ENCODE measurements at places on chromosomes 4 and X. TPM values are rescaled to one million over a fixed set of nuclear protein-coding genes. Genes with fewer than 3 reads are reported as not detected.

DNA sequence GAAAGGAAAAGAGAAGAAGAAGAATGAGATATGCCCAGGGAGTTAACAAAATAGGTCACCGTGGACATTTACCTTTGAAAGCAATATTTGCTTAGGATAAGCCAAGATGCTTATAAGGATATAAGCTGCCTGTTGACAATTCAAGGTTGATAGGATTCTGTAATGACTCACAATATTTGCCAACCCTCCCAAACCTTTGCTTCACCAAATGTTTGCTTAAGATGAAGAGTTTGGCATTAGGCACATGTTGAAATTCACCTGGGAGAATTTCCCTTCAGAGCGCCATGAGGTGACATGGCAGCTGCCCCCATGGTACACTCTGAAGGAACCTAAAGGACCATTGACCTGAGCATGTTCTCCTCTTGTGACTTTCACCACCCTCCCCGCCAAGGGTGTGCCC is 4.6 kb downstream of the PALLD start:
- DNase-seq = no peak

DNA sequence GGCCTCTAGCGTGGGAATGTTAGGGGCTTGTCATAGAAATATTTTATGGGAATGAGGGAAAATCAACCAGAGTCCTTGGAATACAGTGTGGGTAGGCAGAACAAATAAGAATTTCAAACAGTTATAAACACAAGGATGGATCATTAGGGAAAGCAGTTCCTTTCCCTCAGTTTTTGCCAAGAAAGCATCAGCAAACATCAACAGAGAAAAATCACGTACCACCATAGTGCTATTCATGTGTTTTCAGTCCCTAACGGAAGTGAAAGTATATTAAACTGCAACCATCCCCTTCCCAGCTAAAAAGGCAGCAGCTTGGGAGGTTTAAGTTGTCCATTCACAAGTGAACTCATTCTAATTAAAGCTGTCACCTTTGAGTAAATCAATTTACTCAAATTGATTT is 334.4 kb upstream of the PCDH18 start:
- no peak for DNase-seq

DNA sequence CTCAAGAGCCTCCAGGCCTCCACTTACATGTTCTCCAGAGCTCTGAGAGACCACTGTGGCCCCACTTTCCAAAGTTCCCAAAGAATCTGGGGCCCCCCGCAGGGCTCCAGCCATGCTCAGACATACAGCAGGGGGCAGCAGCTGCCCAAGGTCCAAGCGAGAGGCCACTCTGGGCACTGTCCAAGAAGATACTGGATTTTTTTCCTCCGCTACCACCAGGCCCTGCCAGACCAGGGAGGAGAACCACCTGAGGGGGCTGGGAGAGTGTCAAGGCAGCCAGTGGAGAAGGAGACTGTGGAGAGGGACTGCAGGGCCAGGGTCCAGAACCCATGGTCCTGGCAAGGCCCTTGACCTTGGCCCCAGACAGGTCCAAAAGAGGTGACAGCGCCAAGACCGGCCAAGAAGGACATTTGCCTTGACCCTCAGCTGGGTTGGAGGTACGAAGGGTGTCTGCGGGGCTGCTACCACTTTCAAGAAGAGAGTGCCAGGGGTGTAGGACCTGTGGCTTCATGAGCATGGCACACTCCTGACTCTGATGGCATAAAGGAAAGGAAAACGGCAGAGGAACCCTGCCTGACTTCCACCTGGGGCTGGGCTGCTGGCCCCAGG is 5.3 kb downstream of the EMD start:
- DNase-seq = no peak

- no peak for DNase-seq
Measured at GRCh38 chr4:177718514-177718913, 276.3 kb upstream of the AGA start.

- no peak for DNase-seq
Measured at GRCh38 chrX:86002076-86002896, 45.1 kb downstream of the CHM start.

GRCh38 chr4:83010111-83010521 is 507 bp downstream of the LIN54 start:
- DNase-seq = no peak

DNA sequence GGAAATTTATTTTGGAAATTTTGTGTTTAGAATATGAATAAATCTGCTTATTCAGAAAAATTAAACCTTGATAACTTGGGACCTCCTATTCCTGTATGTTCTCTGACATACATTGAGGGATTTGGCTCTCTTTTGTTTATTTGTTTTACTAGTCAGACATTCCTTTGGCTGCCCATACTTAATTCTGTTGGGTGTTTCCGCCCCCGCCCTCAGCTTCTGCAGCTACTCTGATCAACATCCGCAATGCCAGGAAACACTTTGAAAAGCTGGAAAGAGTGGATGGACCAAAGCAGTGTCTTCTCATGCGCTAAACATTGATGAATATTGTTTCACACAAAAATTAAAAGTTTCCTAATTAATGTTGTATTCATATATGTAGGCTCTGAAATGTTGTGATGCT is 40.5 kb downstream of the RRAGB start:
- no peak for DNase-seq

DNA sequence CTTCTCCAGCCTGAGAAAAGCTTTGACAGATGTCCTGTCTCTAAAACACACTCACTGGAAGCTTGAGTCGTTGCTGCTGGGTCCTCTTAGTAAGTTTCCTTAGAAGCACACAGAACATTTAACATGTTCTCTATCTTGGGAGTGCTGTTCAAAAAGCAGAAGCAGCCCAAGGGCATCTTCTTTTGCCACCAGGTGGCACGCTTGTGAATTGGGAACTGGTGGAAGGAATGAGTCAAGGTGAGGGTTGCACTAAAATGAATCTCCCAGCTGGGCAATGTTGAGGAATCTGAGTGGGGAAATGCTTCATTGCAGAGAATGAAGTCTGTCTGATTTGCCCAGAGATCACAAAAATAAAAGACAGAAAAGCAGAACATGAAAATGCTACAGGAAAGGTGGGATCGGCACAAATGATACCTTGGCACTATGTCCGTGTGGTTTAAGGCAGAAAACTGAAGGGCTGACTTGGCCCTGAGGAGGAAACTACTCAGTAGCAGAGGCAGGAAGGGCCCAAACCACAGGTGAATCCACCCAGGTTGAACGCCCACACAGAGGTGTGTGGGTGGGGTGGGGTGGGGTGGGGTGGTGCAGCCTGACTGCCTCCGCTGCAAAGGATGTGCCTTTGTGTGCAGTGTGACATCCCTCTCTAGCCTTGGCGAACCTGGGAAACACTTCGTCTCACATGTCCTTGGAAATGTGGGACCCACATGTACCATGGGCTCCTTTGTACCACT is 26.0 kb downstream of the KIT start:
- DNase-seq = no peak

DNA sequence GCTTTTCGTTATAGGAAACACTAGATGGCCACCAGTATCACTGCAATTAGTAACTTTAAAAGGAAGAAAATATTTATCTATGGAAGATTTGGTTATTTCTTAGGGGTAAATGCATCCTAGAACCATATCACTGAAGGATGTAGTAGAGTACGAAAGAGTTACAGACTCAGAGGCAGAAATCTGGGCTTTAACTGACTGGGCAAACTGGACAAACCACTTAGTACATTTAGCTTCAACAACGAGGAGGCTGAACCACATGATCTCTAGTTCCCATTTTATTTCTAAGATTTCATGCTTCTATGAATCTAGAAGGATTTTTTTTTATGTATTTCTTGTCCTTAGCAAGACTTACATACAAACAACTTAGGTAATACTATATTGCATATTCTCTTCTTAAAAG is 93.0 kb downstream of the SMARCA5 start:
- DNase-seq = no peak

DNA sequence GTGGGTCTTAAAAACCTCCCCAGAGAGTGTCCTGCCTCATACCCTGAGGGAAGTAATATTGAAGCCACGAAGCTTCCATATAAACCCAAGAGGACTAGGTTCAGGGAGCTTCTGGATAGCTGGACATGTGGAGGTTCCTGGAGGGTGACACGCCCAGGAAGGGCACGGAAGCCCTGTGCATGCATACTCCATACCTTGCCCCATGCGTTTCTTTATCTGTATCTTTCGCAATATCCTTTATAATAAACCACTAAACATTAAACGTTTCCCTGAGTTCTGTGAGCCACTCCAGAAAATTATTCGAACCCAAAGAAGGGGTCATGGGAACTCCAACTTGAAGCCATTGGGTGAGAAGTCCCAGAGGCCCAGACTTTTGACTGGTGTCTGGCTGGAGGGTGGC is 45.7 kb upstream of the HPF1 start:
- no peak for DNase-seq

DNA sequence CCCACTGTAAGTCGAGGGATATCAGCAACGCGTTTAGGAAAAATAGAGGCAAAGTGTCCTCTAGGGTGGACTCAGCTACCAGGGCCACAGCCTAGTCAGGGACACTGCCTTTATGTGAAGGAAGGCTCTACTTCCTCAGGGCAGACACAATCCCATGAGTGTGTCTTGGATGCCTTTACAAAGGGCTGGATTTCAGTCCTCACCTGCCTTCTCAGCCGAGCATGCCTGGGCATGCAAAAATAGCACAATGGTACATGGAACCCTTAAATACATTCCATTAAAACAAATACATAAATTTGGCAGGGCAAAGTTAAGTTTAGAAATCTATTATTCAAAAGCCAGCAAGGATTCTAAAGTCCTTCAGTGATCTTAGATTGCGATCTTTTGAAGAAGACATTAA is 51.1 kb downstream of the DMD start:
- no peak for DNase-seq

Gene GAGE1
- not detected for total RNA-seq

Gene LRCH2
- 16.4 TPM for total RNA-seq

Gene CAPN6
- total RNA-seq = 0.82 TPM

Gene JCHAIN
- total RNA-seq = not detected

Gene CXorf49
- not detected for total RNA-seq

Gene TEC
- 0.25 TPM for total RNA-seq

Gene TMEM156
- total RNA-seq = not detected

Gene EDA
- 2.5 TPM for total RNA-seq
